Hepatocyte (in vitro differentiated cells): ENCODE measurements at places on chromosomes 6 and 20.

- H3K27me3 ChIP-seq = no peaks in the 10 kb centered on the region
- H3K4me1 ChIP-seq = peaks cover 12% of the 10 kb centered on the region
- H3K27ac ChIP-seq = no peak overlapping the region
- no peaks in the 10 kb centered on the region for H3K36me3 ChIP-seq
These were observed 109.4 kb upstream of the EMILIN3 start for GRCh38 chr20:41476013-41476441.

DNA sequence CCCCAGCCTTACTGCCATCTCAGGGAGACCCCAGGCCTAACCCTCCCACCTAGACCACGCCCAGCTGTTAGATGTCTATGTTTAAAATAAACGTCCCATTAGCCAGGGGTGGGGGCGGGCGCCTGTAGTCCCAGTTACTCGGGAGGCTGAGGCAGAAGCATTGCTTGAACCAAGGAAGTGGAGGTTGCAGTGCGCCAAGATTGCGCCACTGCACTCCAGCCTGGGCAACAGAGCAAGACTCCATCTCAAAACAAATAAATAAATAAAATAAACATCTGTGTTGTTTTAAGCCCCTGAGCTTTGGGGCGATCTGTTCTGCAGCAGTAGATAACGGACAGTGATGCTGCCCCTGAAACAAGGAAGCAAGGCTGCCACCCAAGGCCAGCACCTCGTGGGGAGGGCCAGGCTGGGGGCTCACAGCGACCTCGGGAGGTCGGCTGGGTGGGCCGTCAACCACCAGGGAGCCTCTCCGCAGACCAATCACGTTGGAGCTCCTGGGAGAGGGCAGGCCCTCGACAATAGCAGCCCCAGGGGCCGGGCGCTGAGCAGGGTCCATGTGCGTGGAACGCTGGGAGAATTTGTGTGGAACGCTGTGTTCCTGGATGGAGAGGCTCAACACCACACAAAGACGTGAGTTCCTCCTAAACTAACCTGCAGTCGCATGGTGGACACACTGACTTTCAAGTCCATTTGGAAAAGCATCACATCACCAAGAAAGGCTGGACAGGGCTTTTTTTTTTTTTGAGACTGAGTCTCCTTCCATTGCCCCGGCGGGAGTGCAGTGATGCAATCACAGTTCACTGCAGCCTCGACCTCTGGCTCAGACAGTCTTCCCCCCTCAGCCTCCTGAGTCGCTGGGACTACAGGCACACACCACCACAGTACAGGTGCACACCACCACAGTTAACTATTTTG lies 1.0 kb upstream of the HELZ2 start:
- no peak overlapping the region for H3K27ac ChIP-seq
- H3K4me3 ChIP-seq = no peak overlapping the region
- H3K36me3 ChIP-seq = no peaks in the 10 kb centered on the region

- DNase-seq = no peak
- no peak overlapping the region for H3K27ac ChIP-seq
- H3K27me3 ChIP-seq = no peaks in the 10 kb centered on the region
- no peak overlapping the region for H3K4me3 ChIP-seq
- H3K36me3 ChIP-seq = no peaks in the 10 kb centered on the region
- H3K4me1 ChIP-seq = peaks cover 9% of the 10 kb centered on the region
These were observed 54.8 kb downstream of the GPX5 start for GRCh38 chr6:28580475-28580874.

GRCh38 chr20:24772667-24773066 lies 176.4 kb upstream of the CST7 start:
- H3K27ac ChIP-seq = no peak overlapping the region
- H3K4me3 ChIP-seq = no peak overlapping the region
- peaks cover 4% of the 10 kb centered on the region for H3K4me1 ChIP-seq
- no peak for DNase-seq
- H3K36me3 ChIP-seq = no peaks in the 10 kb centered on the region

GRCh38 chr20:38229376-38230252 lies 30.9 kb downstream of the KIAA1755 start:
- no peaks in the 10 kb centered on the region for H3K36me3 ChIP-seq
- no peak overlapping the region for H3K27ac ChIP-seq
- H3K4me3 ChIP-seq = no peak overlapping the region
- H3K27me3 ChIP-seq = no peaks in the 10 kb centered on the region
- no peak for DNase-seq

DNA sequence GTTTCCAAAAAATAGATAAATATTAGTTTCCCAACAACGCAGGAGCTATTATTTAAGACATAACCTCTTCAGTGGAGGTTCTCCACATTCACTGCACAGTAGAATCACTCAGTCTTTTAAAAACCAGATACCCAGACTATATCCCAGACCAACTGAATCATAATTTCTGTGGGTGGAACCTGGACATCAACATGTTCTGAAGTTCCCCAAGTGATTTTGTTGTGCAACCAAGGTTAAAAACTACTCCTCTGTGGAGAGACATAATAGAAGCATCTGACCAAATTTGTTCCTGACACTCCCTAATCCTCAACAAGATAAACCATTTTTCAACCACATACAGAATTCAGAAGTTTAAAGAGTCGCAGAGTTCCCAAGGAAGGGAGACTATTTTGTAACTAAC lies 42.3 kb downstream of the STK38 start:
- peaks cover 24% of the 10 kb centered on the region for H3K4me1 ChIP-seq
- no peak overlapping the region for H3K4me3 ChIP-seq
- H3K36me3 ChIP-seq = no peaks in the 10 kb centered on the region
- DNase-seq = no peak

GRCh38 chr20:61166324-61166723 lies 85.7 kb upstream of the CDH4 start:
- H3K36me3 ChIP-seq = no peaks in the 10 kb centered on the region
- H3K4me1 ChIP-seq = no peaks in the 10 kb centered on the region
- no peak overlapping the region for H3K4me3 ChIP-seq
- H3K27ac ChIP-seq = no peak overlapping the region
- H3K27me3 ChIP-seq = peaks cover 41% of the 10 kb centered on the region
